Epithelial cell of esophagus (primary cell): ENCODE measurements at places on chromosomes 1 and 21.

DNA sequence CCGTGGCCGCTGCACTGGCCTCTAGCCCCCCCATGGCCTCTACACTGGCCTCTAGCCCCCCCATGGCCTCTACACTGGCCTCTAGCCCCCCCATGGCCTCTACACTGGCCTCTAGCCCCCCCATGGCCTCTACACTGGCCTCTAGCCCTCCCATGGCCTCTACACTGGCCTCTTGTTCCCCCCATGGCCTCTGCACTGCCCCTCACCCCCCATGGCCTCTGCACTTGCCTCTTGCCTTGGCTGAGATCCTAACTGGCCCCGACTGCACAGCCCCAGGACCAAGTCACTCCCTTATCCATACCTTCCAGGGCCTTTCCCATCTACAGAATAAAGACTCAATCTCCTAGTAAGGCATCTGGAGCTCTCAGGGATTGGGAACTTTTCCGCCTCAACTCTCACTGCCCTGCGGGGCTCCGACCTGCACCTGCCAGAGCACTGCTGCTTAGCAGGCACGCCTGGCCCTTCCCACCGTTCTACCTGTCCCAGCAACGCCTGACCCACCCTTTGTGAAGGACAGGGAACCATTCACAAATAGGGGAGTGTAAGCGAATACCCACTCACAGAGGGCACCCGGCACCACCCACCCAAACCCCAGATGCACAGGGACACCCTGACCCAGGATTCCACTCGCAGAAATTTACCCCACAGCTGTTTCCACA is 38.8 kb downstream of the ACOT7 start:
- DNase-seq: no peak

DNA sequence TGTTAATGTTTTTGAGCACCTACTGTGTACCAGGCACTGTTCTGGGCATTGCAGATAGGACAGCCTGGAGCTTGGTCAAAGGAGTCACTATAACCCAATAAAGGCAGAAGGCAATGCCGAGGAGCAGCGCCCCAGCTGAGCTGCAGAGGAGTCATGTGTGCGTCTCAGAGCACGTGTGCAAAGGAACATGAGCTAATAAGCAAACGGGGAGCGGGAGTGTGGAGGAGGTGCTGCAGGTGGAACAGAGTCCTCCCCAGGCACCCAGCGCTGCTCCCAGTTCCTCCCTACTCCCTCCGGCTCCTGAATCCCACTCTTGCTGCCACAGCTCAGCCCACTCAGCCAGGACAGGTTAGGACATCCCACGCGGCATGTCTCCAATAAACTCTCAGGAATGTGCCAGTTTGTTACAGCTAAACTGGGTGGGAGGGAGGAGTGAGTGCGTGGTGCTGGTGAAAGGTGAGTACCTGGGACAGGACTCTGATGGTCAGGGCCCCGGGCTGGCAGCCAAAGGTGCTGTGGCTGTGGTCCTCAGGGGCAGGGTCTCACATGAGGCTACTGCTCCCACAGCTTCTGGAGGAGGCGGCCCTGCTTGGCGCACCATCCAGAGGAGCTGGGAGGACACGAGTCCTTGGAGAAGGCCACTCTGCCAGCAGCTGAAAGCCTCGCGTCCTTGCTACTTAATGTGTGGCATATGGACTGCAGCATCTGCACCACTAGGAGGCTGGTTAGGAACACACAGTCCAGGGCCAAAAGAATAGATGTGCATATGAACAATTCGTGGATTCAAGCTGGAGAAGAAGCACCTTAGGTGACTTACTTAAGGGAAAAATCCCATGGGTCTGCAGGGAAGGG is 52.3 kb downstream of the GRIK3 start:
- DNase-seq: no peak

DNA sequence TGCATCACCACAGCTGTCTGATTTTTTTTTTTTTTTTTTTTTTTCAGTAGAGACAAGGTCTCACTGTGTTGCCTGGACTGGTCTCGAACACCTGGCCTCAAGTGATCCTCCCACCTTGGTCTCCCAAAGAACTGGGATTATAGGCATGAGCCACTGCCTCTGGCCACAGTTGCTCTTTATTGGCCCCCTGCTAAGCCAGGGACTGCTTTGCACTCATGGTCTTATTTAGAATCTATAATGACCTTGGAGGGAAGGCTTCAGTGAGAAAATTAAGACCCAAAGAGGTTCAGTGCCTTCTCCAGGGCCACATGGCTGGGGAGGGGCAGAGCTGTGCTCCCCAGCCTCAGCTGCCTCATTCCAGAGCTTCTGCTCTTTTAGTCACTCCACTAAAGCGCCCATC is 84.9 kb downstream of the PTPRU start:
- DNase-seq: no peak

DNA sequence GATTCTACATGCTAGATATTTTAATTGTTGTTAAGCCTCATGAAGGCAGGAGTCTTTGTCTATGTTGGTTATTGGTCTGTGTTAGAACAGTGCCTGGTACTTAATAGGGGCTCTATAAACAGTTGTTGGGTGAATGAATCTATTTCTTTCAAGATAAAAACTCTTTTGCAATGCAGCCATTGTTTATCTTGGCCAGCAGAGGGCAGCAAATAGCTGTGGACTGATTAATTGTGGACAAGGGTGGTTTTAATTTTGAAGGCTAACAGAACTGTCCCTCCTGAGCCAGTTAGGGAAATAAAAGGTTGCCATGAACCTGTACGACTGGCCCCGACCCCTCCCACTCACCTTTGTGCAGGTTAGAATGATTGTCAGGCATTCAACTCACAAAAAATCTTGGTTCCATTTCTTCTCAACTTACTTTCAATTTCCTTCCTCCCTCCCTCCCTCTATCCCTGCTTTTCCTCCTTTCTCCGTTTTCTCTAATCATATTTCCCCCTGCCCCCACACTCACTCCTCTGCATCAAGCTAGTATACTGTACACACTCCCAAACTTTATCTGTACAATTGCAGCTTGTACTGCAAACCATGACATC is 66.3 kb upstream of the DIRAS3 start:
- peak; percentile 56 for DNase-seq

- DNase-seq: no peak
Measured at GRCh38 chr1:87735750-87736149, 407.1 kb downstream of the LMO4 start.

GRCh38 chr1:198978523-198978922 is 339.7 kb downstream of the PTPRC start:
- DNase-seq: no peak

GRCh38 chr1:2231532-2232254 is 3.6 kb downstream of the SKI start:
- DNase-seq: peak; percentile 88

- no peak for DNase-seq
Measured at GRCh38 chr1:9421533-9421873, 117.8 kb upstream of the SLC25A33 start.

DNA sequence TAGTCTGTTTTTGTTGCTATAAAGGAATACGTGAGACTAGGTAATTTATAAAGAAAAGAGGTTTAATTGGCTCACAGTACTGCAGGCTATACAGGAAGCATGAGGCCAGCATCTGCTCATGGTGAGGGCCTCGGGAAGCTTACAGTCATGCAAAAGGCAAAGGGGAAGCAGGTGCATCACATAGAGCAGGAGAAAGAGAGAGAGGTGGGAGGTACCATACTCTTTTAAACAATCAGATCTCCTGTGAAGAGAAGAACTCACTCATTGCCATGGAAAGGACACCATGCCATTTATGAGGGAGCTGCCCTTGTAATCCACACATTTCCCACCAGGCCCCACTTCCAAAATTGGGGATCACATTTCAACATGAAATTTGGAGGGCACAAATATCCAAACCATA is 12.7 kb downstream of the PPP1R12B start:
- no peak for DNase-seq

- no peak for DNase-seq
Measured at GRCh38 chr1:109485001-109485400, 1.3 kb downstream of the ATXN7L2 start.
